ENCODE measurements at places on chromosomes 13 and 19.

DNA sequence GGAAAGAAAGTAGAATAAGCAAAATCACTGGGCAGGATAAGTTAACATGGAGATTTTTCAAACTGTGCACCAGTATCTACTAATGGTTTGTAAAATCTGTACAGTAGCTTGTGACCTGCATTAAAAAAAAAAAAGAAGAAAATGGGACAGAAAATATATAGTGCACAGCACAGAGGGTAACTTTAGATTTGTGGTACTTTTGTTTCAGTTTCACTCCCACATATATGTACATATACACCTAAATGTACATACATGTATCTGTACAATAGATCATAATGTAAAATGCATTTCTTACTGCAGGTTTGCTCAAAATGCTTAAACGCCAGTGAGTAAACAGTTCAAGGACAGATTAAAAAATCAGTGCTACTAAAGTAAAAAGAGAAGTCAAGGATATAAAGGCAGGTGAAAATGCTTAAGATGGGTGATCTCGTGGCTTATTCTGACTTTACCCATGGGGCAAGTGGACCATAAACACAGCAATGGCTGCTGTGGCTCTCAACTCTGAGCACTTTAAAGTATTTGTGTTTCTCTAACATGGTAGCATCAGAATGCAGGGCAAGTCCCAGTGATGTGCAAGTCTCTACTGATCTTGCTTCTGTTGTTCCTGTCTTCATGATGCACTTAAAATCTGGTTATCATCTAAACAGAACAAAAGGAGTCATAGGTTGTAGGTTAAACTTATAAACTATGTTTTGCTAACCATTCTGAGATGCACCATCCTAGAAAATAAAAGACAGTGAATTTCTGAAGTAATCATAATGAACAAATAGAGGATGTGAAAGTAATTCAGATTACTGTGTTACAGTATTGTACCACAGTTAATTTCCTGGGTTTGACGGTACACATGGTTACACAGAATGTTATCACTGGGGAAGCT, 112.3 kb downstream of the MIPEP start:
- DNase-seq, result no peak

- no peak for DNase-seq
Measured at GRCh38 chr19:19711934-19712828, 20.7 kb downstream of the ZNF14 start.

- DNase-seq, result no peak
Measured at GRCh38 chr13:25654322-25654721, 282.5 kb downstream of the ATP8A2 start.

DNA sequence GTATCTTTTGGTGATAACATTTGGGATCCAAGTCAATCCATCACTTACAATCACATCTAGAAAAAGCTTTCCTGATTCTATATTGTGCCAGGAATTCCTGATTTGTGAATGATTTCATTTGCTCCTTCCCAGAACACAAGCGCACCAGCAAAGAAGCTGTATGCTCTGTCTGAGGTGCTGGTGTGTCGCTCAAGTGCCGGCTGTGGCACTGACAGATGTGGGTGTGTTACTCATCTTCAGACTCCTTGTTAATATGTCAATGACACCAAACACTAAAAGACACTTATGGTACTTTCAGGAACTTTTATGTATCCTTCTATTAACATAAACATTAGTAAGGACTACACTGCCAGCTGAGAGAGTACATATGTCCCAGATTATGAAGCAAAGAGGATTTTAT, 429.1 kb downstream of the ITGBL1 start:
- no peak for DNase-seq

- no peak for DNase-seq
Measured at GRCh38 chr19:10173527-10173926, 21.2 kb downstream of the DNMT1 start.

- DNase-seq, result no peak
Measured at GRCh38 chr19:54203151-54203611, 2.5 kb downstream of the RPS9 start.

- DNase-seq, result no peak
Measured at GRCh38 chr13:80737513-80737912, 396.6 kb upstream of the SPRY2 start.

DNA sequence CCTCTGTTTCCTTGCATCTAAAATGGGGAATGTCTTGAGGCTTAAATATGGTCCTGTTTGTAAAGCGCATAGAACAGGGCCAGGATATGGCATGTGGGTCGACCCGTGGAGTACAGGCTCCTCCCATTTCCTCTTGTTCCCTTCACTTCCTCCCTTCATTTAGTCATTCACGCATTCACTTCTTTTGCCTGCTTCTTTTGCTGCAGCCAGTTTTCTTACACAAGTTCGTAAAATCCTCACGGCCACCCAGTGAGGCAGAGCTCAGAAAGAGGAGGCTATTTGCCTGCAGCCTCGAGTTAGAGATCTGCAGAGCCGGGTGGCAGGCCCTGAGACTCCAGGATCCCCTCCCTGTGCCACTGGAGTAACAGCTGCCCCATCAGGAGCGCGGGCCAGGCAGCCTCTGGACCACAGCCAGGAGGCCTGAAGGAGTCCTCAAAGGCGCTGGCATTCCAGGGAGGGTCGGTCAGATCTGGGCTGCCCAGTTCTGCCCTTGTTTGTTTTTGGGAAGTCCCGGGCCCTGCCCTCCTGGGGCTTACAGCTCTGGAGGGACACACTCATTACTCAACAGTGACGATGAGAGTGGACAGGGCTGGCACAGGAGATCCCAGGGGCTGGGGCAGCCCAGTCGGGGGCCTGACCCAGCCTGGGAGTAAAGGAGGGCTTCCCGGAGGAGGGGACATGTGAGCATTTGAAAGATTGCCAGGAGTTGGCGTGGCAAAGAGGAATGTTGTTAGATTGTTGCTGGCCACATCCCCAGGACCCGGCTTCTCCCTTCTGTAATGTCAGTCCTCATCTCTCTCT, 4.6 kb downstream of the PPP5C start:
- DNase-seq, result peak; percentile 85

GRCh38 chr13:95100525-95101433, 200.5 kb downstream of the ABCC4 start:
- DNase-seq, result peak; percentile 34

DNA sequence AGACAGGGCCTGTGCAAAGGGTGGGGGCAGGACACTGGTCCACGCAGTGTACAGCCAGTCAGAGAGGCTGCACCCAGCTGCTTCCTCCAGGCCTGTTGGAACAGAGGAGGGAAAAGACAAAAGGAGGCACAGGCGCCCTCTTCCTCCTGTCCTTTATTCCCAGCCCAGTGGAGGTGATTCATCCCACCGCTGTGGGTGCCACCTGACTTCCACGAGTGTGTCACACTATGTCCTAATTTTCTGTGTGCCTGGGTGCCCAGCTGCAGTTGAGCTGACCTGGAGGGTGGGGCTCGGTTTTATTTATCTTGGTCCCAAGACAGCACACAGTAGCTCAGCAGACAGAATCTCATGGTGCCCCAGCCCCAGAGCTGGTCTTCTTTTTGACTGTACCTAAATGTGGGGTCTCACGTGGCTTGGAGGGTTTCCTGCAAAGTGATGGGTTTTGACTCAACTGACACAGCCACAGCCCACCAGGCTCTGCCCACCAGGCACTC, 9.0 kb downstream of the EPS15L1 start:
- no peak for DNase-seq

DNA sequence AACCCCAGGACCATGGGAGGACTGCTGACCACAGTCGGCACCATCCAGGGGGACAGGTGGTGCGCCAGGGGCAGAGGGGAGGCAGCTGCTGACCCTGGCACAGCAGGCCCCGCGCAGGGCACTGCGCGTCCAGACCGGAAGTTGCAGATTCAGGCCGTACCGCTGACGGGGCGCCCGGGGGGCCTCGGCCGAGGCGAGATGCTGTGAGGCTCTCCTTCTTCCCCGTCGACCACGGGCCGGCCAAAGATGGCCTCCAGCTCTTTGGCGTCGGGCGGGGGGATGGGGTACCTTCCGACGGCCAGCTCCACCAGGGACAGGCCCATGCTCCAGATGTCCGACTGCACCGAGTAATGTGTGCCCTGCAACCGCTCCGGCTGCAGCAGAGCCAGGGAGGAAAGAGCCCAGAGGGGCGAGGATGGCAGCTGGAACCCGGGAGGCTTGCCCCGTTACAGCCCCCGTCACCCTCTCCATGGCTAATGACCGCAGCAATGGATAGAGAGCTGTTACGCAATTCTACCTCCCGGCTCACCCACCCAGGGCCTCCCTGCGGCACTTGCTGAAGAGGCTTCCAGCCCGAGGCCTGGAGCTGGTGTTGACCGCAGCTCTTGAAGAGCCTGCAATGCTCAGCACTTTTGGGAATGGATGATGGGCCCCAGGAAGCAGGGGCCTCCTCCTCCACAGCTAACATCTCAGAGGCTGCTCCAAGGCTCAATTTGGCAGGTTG, 24.7 kb downstream of the MAP2K2 start:
- DNase-seq, result no peak

DNA sequence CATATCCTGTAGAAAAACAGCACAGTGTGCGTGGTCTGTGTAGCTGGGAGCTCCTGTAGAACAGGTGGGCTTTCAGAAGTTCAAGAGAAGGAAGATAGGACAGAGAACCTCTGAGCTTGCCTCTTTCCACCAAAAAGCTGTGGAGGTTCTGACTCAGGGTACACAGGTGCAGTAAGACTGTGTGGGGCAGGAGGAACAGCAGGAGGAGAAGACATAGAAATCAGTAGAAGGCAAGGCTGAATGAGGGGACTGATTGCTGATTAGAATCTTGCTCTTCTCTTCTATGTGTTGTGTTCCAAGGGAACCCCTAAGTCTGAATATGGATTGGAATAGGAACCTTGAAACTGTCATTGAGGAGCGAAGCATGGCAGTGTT, 122.7 kb downstream of the AKAP11 start:
- DNase-seq, result no peak

GRCh38 chr13:77516342-77516789, 19.1 kb upstream of the SCEL start:
- DNase-seq, result no peak

DNA sequence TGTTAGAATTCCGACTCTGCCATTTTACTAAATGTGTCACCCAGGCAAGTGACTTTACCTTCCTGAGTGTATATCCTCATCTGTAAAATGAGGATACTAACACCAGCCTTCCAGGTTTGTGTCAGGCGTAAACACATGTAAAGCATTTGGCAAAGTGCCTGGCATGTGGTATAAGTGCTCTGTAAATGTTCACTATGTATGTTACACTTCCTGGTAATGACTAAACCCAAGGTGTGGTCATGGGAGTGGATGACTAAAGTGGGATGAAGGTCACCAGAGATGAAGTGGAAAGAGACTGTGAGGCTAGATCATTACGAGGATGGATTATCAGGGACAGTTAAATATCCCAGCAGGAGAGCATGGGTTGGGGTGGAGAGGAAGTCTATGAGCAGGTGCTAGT, 25.6 kb downstream of the DEDD2 start:
- peak; percentile 59 for DNase-seq

GRCh38 chr19:47348819-47349795, at the start of gene DHX34:
Gene DHX34 (plus strand): TSS chr19:47349315. CDS start chr19:47353031, 3,716 bp downstream.
- peak; percentile 100 for DNase-seq

- no peak for DNase-seq
Measured at GRCh38 chr13:48675247-48675646, 21.5 kb downstream of the CYSLTR2 start.

DNA sequence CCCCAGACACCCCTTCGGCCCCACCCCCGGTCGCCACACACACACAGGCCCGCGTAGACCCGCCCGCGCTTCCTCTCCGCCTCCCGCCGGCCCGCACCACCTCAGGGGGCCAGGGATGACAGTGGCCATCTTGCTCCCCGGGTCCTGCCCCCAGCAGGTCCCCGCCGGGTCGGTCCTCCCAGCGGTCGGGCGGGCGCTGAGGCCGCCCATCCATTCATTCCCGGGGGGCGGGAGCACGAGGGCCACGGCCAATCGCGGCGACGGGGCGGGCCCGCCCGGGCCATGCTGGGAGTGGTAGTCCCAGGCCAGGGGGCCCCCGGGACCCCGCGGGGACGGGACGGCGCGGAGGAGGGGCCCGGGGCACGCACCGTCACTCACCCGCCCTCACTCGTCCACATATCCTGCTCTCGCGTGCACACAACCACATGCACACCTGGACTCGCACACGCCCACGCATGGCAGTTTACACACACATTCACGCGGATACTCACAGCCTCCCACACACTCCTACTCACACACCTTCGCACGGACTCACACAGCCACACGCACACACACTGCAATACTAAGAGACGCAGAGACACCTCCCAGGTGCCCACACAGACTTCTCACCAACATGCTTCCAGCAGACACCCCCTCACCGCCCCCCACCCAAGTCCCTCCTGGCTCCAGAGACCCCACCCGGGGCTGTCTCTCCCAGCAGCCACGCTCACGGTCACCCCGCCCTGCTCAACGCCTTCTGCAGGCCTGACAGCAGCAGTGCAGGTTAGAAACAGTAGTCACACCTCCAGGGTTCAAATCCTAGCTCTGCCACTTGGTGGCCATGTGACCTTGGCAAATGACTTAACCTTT, at the start of gene DPF1:
DPF1 (minus strand) TSS at position 209 of the 849 bp plus-strand sequence; CDS start at position 129, 80 bp downstream.
- peak; percentile 96 for DNase-seq

DNA sequence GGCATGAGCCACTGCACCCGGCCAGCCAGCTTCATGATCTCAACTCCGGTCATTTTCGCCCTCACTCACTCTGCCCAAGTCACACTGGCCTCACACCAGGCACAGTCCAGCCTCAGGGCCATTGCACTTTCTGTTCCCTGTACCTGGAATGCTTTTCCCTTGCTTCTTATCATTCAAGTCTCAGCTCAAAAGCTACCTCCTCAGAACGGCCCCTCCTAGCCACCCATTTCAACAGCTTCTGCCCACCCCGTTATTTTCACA, 2.5 kb upstream of the TLE2 start:
- DNase-seq, result no peak

- no peak for DNase-seq
Measured at GRCh38 chr13:34076319-34076718, 258.4 kb downstream of the RFC3 start.

- DNase-seq, result peak; percentile 28
Measured at GRCh38 chr13:40666933-40667621, 636 bp upstream of the FOXO1 start.

DNA sequence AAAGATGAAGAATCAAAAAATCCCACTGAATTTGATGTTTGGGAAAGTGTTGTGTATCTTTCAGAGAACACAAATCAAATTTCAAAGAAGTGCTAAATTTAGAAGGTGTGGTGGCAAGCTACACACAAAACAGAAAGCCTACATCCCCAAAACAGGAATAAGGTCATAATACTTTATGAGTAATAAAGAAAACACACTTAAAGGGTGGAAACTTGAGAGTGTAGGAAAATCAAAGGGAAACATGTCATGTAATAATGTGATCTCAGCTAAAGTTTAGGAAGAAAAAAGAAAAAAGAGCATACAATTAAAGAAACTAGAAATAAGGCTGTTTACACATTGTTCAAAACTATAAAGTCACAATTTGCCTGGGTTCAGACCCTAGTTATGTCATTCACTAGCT, 668.7 kb downstream of the PCDH17 start:
- DNase-seq, result no peak

DNA sequence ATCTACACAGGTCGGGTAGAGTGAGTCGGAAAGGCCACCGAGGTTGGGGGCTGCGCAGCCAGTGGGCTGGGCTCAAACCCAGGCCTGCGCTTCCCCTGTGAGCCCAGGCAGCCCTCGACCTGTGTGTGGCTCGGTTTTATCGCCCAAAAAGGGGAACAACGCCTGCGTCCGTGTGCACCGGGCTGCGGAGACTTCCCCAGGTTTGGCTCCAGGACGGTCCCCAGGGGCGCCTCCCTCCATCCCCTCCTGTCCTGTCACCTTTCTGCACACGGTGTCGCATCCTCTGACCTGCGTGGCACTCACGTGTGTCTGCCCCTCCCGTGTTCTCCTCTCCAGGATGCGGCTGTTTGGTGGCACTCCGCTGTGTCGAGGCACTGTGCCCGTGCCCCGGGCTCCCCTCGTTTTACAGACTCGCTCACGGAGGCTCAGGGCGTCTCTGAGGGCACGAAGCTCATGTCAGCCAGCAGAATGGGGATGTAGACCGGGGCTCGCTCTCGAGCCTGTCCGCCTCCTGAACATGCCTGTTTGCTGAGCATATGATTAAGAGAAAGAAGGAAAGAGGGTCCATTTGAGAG, 25.9 kb downstream of the MCF2L start:
- no peak for DNase-seq
